ENCODE measurements at places on chromosomes 4 and X. TPM values are rescaled to one million over a fixed set of nuclear protein-coding genes. Genes with fewer than 3 reads are reported as not detected.

The ARSD gene
- 9.4 TPM for polyA plus RNA-seq

The PLP1 gene
- 47.7 TPM for polyA plus RNA-seq

The SPATA4 gene
- polyA plus RNA-seq = 0.40 TPM

The H2BW2 gene
- 0.62 TPM for polyA plus RNA-seq

The SMIM9 gene
- not detected for polyA plus RNA-seq

The TNIP3 gene
- polyA plus RNA-seq = 0.15 TPM

The ZNF81 gene
- polyA plus RNA-seq = 3.8 TPM
